ENCODE measurements at places on chromosomes 1 and 21.
A peak's percentile ranks its signal among the peaks of the same experiment; 100 is the strongest.

DNA sequence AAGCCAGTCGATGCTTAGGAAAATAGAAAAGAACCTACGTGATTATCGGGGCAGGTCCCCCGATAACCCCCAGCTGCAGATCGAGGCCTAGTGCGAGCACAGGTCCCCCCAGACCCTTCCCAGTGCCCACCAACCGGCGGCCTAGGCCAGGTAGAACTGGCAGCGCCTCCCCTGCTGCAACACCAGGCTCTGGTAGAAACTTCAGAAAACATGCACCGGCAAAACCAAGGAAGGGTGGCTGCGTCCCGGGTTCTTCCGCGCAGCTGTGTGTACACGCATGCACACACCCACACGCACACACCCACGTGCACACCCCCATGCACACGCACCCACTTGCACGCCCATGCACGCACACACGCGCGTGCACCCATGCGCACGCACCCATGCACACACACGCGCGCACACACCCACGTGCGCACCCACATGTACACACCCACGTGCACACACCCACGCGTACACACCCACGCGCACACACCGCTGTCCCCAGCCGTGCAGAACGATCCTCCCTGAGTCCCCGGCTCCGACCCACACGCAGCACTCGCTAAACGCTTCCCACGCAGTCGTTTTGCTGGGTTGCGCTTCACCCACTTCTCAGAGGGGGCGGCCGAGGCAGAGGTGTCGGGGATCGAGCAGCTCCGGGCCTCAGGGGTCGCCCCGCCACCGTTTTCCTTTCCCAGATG, 5.2 kb downstream of the TSPEAR start:
- DNase-seq: no peak

DNA sequence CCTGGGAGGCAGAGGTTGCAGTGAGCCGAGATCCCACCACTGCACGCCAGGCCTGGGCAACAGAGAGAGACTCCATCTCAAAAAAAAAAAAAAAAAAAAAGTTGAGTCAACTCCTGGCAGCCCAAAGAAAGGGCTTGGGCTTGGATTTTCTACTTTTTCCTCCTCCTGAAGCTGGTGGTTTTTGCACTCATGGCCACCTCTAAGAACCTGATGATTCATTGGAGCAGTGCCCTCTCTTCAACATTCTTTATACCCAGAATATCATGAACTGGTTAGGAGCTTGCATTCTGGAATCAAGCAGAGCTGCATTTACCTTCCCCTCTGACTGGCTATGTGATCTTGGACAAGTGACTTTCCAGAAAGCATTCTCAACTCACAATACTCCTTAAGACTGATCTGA, 3.5 kb upstream of the ACTA1 start:
- DNase-seq: no peak

DNA sequence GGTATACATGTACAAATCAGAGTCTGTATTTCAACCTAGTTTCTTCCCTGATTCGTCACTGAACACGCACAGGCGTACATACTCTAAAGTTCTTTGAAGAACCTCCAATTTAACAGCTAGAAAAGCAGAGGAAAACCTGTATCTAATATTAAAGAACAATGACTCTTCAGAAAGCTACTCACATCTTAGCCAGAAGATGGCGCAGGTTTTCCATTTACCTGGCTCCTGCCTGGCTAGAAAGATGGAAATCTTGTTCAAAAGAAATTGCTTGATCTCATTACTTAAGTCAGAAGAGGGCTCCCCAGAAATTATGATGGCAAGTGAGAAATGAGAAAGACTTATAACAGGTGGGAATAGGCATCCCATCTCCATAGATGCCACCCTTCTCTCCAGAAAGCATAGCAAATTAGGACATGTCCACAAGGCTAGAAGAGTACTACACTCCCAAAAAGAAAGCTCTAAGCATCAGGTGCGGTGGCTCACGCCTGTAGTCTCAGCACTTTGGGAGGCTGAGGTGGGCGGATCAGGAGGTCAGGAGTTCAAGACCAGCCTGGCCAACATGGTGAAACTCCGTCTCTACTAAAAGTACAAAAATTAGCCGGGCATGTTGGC, 19.0 kb upstream of the L1TD1 start:
- peak; percentile 18 for DNase-seq

DNA sequence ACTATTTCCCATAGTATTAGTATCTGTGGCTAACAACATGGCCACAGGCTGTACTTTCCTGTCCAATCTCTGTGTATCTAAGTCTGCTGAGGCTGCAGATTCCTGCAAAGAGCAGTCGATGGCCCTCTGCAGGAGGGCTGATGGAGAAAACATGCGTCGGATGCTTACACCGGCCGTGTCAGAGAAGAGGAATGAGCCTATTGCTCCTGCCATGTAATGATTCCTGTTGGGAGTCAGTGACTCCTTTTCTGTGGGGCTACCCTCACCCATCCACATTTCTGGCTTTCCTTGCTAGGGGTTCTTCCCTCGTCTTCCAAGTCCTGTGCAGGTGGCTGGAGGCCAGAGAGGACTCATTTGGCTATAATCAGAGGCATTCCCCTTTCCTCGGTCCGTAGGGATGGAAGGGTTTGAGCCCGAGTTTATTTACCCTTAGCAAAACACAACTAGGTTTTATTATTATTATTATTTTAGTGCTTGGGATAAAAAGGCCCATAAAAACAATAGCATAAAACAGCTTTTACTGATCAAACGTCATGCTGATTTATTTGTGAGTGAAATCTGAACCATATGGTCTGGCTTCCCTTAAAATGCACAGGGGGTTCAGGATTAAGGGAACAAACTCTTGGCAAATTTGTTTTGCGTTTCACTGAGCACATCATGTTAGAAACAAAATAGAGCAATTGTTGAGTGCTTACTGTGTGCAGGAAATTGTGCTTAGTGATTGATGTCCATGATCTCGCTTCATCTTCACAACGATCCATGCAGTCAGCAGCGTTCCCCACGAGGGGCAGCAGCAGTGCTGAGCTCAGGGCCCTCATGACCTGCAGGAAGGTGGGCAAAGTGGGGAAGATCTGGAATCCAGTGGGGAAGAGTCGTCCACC, 70.8 kb downstream of the KIF26B start:
- no peak for DNase-seq

DNA sequence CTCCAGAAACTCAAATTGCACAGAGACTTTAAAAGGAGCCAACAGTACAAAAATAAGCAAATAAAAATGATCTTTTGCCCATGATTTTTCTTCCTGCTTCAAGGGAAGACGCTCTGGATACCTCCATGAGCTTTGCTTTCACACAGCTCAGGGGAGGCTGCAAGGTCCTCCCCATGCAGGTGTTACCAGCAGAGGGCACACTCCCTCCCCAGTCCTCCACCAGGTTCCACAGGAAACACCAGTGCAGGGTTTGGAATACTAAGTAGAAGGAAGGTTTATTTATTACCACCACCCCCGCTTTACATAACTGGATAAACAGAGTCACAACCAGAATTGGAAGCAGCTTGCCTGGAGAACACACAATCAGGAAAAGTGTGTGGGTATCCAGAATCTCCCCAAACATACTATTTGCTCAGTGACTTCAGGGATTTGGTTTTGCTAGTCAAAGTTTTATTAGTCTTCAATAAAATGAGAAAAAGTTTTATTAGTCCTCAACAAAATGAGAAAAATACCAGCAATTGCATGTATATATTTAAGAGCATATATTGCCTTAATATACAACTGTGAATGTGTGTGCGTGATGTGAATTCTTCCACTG, 37.3 kb downstream of the HSD3B1 start:
- DNase-seq: no peak

DNA sequence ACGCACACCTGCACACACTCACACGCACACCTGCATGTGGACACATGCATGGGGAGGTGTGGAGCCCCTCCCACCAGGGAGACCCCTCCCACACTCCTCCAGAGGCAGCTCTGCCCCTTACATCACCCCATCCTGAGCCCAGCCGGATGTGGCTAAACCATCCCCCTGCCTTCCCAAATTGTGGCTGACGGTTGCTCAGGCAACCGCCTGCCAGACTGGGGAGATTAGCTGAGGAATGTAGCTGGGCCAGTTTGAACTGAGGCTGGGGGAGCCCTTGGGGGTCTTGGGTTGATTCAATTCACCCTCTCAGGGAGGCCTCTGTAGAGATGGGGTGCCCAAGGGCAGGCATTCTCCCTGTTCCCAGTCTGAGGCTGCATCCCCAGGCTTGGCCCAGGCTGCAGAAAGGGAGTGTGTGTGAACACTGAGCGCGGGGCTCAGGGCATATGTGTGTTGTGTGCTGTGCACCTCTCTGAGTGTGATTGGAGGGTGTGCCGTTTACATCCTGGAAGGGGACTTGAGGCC, 12.9 kb downstream of the PTPRU start:
- DNase-seq: no peak

DNA sequence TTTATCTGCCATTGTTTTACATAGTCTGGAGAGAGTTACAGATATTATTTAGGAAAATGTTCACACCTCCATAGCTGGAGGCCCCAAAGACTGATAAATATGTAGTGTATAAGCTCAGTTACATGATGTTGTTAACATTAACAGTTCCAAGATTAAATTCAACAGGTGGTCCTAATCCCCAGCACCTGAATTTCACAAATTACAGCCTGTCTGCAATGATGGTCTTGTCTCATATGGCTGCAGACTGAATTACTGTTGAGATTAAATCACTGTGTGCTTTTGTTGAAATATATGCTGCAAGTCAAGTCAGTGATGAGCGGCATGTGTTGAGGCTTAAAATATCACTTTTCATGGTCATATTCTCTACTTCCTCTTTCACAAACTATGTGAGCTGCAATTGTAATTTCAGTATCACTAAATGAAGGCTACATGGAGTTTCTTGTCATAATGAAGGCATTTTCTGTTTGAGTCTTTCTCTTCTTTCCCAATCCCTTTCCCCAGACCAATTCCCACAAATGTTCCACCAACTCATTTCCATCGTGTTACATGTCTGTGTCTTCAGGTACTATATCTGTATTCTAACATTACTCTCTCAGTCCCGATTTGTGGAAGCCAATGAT, 4.2 kb downstream of the ST6GALNAC5 start:
- no peak for DNase-seq

GRCh38 chr1:78540048-78540447, 49.3 kb downstream of the PTGFR start:
- no peak for DNase-seq

- no peak for DNase-seq
These were observed 282.1 kb upstream of the BRINP3 start for GRCh38 chr1:190759807-190760206.

- no peak for DNase-seq
These were observed 4.0 kb downstream of the PRELP start for GRCh38 chr1:203479646-203480045.

- DNase-seq: no peak
These were observed 116.0 kb downstream of the MRPL39 start for GRCh38 chr21:25491267-25491666.

- no peak for DNase-seq
These were observed 303.6 kb downstream of the BARHL2 start for GRCh38 chr1:90413519-90413918.

DNA sequence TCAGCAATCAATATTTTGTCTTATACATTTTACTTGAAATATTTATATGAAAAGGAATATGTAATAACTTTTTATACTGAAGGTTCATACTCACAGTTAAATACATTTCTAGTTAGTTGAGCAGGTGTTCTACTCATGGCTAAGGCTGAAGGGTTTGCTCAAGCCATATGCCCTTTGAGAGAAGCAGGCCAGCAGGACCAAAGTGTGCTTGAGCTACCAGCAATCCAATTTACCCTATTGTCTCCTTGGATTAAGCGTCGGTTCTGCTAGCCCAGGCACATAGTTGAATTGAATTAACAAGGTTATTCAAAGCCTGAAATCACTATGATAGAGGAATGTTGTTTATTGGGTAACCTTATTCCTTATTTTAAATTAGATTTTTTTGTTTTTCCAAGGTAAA, 151.5 kb upstream of the BACE2 start:
- DNase-seq: no peak

GRCh38 chr1:157782931-157783330, 6.0 kb upstream of the FCRL2 start:
- DNase-seq: no peak

- DNase-seq: peak; percentile 65
These were observed 58.9 kb upstream of the GNG4 start for GRCh38 chr1:235708390-235708962.

DNA sequence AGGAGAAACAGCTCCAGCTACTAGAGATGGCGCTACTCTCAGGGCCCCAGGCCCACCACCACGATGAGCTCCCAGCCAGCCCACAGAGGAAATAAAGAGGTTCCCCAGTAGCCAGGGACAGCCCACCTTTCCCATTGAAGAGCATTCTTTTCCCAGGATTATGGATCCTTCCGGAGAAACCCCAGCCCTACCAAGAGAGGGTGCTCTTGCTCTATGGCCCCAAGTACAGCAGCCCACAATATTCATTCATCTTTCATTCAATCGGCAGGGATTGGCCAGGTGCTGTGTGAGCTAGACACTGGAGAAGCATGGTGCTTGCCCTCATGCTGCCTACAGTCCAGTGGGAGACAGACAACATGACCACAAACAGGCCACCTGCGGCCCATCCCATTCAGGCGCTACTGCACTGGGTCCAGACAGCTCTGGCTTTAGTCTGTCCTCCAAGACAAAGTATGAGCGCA, 29.9 kb downstream of the PMVK start:
- no peak for DNase-seq

- no peak for DNase-seq
These were observed 39.0 kb upstream of the ATG4C start for GRCh38 chr1:62744611-62745577.

DNA sequence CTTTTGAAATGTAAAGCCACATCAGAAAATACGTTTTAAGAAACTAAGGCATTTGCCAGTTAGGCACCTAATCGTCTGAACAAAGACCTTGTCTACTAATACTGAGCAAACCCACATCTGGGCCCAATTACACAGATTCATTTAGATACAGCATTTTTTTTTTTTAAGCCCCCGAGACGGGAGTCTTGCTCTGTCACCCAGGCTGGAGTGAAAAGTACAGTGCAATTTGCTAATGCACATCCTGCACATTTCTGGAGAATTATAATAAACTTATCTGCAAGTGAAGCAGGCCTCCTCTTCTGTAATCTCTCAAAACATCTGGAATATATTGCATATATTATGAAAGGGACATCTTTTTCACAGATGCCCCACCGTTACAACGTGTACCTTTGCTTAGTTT, 3.3 kb downstream of the RSRP1 start:
- no peak for DNase-seq

DNA sequence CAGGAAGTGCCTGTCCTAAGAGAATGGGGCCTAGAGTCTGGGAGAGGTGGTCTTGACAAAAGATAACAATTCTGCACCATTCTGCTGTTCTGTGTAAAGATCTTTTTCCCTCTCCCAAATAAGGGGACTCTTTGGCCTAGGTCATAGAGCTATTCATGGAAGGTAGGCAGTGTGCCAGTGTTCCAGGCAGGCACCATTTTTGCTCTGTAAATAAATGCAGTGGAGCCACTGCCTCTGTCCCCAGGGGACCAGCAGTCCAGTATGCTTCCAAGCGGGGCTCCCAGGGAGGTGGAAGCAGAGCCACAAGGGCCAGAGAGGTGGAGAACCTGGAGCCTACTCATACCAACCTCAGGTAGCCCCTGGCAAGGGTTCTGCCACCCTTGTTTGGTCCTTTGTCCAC, 25.9 kb downstream of the KCNA2 start:
- no peak for DNase-seq

DNA sequence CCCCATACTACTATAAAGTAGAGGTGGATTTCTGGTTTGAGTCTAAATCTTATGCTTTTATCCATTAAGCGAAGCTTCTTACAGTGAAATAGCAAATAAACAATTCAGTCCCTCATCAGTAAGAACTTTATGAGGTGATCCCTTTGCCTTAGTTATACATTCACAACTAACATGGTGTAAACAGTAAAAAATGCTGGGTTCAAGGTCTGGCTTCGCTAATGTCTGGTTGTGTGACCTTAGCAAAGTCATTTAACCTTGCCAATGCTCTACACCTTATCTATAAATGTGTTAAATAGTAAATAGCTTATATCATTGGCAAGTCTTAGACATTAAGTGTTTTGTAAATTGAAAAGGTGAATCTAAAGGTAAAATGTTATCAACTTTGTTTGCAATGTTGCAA, 475.4 kb downstream of the LMO4 start:
- DNase-seq: no peak
